Fibroblast of skin of right biceps (primary cell): ENCODE measurements at places on chromosomes 3 and 15.

DNA sequence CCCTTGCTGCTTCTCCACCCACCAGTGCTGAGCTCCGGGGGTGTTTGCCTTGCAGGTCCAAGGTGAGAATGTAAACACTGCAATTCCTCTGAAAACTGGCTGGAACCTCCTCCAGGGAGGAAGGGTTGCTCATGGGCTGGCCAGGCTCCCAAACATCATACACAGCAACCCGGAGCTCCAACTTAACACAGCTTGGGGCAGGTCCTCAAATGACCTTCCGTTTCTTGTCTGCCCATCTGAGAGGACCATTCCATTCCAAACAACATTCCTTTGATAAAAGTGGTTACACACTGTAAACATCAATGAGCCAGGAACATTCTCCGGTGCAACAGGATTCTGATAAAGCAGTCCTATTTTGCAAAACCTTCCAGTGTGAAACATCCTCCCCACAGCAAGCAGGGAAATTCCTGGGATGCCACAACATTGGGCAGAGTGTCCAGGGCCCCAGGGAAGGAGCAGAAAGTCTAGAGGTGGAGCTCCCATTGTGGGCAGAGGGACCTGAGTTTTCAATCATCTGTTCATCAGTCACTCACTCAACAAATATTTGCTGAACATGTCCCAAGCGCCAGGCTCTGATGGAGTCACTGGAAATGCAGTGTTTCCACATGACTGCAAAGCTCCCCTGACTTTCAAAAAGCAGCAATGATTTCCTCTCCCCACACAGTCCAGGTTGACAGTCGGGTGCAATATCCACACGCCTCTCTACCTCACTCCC, 7.3 kb upstream of the HEG1 start:
- peak; percentile 97 for DNase-seq

DNA sequence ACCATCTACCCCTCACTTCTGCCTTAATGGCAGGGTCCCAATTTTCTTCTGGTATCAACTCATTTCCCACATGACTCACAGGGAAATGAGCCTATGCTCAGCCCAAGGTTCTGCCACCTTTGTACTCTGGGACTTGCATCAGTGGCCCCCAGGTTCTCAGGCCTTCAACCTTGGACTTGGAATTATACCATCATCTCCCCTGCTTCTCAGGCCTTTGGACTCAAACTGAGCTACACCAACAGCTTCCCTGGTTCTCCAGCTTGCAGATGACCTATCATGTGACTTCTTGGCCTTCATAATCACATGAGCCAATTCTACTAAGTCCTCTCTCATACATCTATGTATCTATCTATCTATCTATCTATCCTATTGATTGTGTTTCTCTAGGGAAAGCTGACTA, 149.5 kb downstream of the PLCH1 start:
- no peak for DNase-seq

GRCh38 chr15:72958634-72959033, 93.6 kb upstream of the NEO1 start:
- DNase-seq = no peak

DNA sequence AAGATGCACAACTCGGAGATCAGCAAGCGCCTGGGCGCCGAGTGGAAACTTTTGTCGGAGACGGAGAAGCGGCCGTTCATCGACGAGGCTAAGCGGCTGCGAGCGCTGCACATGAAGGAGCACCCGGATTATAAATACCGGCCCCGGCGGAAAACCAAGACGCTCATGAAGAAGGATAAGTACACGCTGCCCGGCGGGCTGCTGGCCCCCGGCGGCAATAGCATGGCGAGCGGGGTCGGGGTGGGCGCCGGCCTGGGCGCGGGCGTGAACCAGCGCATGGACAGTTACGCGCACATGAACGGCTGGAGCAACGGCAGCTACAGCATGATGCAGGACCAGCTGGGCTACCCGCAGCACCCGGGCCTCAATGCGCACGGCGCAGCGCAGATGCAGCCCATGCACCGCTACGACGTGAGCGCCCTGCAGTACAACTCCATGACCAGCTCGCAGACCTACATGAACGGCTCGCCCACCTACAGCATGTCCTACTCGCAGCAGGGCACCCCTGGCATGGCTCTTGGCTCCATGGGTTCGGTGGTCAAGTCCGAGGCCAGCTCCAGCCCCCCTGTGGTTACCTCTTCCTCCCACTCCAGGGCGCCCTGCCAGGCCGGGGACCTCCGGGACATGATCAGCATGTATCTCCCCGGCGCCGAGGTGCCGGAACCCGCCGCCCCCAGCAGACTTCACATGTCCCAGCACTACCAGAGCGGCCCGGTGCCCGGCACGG, 991 bp downstream of the SOX2 start:
- DNase-seq = peak; percentile 10

DNA sequence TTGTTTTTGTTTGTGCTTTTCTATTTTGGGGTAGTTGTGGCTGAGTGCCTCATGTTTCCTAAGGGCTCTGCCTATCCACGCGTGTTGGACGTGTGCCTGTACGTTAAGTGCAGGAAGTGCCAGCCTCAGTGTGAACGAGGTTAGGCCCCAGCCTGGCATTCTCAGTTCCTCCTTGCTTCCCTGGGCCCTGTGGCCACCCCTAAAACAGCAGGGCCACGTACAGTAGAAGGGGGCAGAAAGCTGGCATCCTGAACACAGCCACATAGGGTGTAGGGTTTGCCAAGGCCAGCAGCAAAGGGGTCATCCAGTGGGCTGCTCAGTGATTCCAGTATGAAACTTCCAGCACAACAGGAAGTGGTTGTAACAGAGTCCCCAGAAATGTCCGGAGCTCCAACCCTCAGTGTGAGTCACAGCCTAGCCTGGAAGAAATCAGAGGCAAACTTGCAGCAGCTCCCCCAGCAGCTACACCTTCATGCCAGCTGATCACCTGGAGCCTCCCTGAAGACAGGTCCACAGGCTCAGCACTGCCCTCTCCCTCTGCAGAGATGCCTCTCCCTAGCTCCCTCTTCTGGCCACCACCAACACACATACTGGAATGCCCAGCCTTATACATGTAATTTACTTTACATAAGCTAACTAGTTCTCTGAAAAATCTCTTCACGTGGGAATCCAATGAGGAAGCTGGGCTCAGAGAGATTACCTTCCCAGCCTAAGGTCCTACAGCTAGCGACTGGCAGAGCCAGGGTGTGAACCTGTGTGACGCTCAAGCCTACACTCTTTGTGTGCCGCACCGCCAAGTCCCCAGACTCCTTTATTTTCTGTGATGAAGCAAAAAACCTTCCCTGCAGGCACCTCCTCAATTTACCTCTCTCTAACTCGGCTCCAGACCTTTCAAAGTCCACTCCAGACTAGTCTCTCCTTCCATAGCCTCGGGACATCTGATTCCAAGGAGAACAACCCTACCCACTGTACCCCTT, 26.6 kb downstream of the ILDR1 start:
- peak; percentile 78 for DNase-seq

- DNase-seq = no peak
These were observed 40.3 kb downstream of the SLC6A20 start for GRCh38 chr3:45756055-45756454.

GRCh38 chr3:35663471-35663870, 24.1 kb downstream of the ARPP21 start:
- DNase-seq = no peak

- peak; percentile 88 for DNase-seq
These were observed 829 bp upstream of the SKIL start for GRCh38 chr3:170356596-170357175.

- DNase-seq = no peak
These were observed 646 bp downstream of the IQCB1 start for GRCh38 chr3:121834157-121834670.

DNA sequence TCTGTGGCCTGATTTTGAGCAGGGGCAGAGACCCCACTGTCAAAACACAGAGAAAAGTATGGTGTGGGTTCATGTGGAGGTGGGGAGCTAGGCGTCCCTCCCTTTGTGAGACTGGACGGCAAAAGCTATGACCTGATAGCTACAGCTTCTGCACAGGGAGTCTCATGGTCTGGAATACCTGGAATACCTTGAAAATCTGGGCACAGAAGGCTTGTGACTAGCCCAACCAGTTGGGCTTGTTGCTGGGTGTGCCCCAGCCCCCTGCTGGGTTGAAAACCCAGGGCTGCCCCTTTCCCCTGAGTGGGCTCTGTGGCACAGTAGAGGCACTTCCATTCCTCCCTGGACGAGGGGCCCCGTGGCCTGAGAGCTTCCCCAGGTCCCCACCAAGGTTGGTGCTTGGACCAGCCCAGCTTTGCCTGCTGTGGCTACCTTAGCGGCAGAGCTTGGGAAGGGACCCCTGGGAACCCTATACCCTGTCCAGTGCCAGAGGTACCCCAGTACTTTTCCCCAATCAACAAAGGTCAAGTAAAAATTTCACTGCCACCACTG, 37.3 kb downstream of the SLC2A2 start:
- DNase-seq = no peak

DNA sequence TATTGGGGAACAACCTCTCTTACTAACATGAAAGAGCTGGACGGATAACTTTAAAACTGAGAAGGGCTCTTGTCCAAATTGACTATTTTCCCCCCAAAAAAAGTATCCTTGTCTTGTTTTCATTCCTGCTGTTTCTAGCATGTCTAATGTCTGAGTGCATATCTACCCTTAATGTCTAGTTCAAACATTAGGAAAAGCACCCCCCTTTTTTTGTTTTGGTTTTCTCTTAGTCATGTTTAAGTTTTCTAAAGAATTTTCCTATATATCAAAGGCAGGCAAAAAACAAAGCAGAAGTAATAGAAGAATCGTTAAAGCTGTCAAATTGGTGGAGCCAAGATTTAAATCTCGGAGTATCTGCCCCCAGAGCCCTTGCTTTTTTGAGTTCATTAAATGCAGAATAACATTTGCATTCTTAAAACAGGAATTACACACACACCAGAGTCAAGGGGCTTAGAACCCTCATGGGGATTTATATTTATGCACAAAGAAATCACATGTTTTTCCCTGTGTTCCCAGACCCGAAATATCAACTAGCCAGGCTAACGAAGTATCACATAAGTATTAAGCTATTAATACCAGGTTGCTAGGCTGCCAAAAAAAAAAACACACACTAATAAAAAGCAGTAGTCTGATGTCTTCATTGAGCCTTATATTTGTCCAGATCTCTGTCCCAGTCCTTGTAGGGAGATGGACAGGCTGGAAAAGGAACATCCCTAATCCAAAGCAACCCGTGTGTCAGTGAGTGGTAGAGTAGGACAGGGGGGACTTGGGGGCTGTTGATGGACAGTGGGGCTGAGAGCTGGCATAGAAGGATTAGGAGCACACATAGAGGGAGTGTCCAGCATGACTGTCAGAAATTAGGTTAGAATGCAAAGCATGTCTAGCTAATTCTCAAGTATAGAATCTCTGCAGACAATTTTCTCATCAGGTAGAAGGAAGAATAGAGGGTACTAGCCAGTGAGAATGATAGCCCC, 103.6 kb upstream of the BFSP2 start:
- peak; percentile 58 for DNase-seq

DNA sequence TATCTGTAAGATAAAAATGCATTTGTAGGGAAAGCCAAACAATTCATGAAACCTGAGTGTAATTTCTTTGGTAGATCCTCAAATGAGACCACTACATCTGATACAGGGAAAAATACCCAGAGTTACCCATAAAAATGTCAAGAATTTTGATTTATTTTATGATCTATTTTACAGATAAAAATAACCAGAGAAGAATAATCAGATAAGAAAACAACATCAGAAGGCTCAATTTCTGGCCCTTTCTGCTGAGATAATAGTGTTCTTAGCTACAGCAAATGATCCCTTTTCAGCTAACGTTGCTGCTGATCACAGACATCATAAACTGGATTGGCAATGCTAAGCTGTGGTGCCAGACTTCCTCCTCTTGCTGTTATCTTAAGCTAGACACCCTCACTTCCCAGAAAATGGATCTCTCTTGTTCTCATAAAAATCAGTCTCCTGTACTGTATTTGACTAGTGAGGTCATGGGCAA, 21.3 kb upstream of the TMEM108 start:
- no peak for DNase-seq

- DNase-seq = no peak
These were observed 91.0 kb upstream of the PLAAT1 start for GRCh38 chr3:193149998-193150397.

- no peak for DNase-seq
These were observed 59.0 kb upstream of the SMAD3 start for GRCh38 chr15:67006083-67007065.

DNA sequence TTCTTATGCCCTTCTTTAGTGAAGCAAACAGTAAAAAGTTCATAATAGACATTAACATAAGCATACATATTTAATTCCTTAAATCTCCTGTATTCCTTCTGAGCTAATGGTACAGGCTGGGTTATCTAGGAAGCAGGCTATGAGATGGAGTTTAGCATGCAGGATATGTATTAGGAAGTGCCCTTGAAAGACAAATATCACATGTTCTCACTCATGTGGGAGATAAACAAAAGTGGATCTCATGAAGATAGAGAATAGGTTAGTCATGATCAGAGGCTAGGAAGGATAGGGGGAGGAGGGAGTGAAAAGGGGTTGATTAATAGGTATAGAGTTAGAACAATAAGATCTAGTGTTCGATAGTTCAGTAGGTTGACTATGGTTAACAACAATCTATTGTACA, 105.4 kb downstream of the CLASP2 start:
- DNase-seq = no peak

DNA sequence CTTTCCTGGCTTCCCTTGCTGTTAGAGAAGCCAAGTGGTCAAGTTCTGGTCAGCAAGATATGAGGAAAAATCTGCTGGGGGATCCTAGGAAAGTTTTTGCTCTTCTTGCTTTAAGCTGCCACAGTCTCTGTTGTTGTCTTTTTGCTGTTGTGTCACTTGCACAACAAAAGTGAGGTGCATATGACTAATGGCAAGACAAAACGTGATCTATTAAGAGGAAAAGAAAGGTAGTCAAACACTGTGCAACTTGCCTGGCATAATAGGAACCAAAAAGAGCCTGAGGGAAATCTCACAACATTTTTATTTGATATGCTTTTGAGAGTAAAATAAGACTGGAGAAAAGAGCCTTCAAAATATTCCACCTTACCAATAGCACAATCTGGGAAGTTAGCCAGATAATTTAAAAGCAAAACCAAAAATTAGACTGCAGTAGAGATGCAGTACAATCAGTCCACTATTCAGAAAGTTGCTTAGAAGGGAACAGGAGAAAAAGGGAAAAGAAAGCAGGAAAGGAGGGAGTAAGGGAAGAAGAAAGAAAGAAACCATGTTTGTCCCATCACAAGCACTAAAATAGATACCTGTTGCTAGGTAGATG, 110.0 kb upstream of the SLC4A7 start:
- DNase-seq = no peak

GRCh38 chr3:1092771-1093170, at the start of gene CNTN6:
Gene CNTN6 (plus strand): TSS chr3:1093024. CDS start chr3:1148009, 54,985 bp downstream.
- peak; percentile 50 for DNase-seq

GRCh38 chr3:16262174-16262573, 2.6 kb downstream of the DPH3 start:
- no peak for DNase-seq

GRCh38 chr15:35667908-35668307, 121.9 kb upstream of the DPH6 start:
- DNase-seq = no peak

GRCh38 chr3:103349760-103350159, 914.9 kb downstream of the ZPLD1 start:
- DNase-seq = no peak

GRCh38 chr3:13264468-13264795, 155.7 kb downstream of the NUP210 start:
- DNase-seq = no peak
